ENCODE measurements at places on chromosomes 4 and X.

GRCh38 chr4:158816955-158817354, 48.1 kb downstream of the FNIP2 start:
- DNase-seq = no peak

DNA sequence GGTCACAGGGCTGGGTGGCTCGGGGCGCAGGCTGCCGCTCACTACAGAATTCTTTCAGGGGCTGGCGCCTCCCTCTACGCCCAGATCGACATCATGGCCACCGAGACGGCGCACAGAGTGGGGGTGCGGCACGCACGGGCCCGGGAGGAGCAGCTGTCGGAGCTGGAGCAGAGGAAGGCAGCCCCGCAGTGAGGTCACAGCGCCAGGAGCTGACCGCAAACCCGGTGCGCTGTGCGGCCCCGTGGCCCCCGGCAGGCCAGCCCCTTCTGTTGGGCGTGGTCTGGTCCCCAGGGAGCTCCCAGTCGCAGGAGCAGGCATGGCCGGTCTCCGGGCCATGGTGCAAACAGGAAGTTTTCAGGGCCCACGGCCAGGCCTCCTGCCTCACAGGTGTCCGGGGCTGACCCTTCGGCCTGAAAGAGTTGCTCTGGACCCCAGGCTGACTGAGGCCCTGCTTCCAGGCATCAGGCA, 31.6 kb downstream of the LRPAP1 start:
- no peak for DNase-seq

GRCh38 chrX:15911734-15912550, 57.3 kb upstream of the AP1S2 start:
- DNase-seq = no peak

- DNase-seq = no peak
Measured at GRCh38 chr4:56311299-56311975, 75.9 kb downstream of the AASDH start.

- DNase-seq = no peak
Measured at GRCh38 chrX:41720125-41720779, 3.7 kb upstream of the GPR82 start.

GRCh38 chrX:47648376-47648775, 2.0 kb downstream of the ELK1 start:
- DNase-seq = no peak

DNA sequence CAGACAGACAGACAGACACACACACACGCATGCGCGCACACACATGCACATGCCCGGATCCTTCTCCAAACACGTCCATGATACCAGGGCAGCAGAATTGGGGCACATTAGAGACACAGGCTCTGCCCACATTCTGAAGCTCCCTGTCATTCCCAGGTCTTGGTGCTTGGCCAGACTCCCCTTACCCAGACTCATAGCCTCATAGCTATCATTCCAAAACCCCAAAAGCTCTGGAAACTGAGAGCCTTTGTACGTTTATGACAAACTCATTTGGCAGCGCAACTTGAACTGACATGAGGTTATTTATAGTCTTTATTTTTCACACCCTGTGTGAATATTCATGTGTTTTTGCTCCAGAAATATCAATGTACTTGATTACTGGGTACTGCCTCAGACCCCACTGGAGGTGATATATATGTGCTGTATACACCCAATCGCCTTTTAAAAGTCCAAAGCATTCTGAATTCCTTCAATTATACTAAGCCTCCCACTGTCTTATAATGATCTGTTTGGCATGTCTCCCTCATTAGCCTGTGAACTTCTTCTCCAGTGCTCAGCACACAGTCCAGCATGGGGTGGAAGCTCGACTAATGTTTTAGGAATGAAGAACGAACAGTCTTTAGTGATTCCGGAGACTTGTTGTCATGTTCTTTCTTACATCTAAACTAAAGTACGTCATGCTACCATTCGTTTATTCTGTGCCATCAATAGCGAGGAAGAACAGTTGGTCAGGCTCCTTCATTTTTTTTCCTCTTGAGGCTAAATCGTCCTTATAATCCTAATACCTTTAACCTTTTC, 45.0 kb downstream of the RTL9 start:
- no peak for DNase-seq
